Activated naive CD8-positive, alpha-beta T cell treated with anti-CD3 and anti-CD28 coated beads, Interleukin-2, amount 10 ng/mL, durations not matched to agents 7 days and 5 days (primary cell): ENCODE measurements at places on chromosomes 4 and X.

DNA sequence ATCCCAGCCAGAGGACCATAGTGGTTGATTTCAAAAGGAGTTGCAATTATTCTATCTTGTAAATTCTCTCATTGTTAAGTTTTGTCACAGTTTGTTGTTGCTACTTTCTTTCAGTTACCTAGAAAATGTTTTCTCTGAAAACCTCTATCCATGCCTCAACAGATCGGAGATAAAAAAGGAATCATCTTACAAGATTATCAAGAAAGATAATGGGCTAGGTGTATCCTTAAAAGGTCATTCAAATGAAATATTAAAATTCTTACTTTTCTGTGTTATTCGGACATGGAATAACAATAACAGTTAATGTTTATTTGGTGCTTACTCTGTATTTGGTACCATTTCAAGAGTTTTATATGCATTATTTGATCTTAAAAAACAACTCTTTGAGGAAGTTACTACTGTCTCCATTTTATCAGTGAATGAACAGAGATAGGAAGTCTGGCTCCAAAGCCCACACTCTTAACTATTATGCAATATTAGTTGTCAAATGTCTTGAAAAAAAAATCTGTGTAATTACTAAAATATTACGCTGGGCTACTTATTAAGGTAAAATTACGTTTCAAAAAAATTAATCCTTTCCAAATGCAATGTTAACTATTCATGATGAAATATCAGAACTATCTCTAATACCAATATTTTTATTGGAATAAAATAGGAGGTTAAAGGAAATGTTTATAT, 97.5 kb downstream of the SNCA start:
- no peak for DNase-seq

- no peak for DNase-seq
Observed at GRCh38 chr4:7217474-7218321, 25.4 kb downstream of the SORCS2 start.

DNA sequence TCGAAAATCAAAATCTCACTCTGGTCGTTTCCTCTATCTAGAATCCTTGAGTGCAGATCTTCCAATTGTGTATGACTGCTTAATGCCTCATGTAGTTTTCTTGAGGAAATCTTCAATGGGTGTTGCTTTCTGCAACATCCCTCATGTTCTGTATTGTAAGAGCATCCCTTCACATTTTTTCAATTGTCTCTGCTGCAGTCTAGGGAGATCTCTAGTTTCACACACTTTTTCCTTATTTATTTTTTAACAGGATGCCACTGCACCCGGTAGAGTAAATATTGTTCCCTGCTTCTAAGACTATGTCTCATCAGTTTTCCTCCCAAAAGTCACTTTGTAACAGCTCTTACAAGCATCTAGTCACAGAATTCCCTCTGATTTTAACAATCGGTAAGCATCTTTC, 50.3 kb downstream of the UGT2B4 start:
- DNase-seq = no peak

GRCh38 chr4:70326052-70326451, 8.7 kb upstream of the CABS1 start:
- DNase-seq = no peak

GRCh38 chr4:163913571-163913970, 419.1 kb downstream of the TMA16 start:
- no peak for DNase-seq

- DNase-seq = no peak
Observed at GRCh38 chr4:47519239-47519883, 34.3 kb downstream of the ATP10D start.

DNA sequence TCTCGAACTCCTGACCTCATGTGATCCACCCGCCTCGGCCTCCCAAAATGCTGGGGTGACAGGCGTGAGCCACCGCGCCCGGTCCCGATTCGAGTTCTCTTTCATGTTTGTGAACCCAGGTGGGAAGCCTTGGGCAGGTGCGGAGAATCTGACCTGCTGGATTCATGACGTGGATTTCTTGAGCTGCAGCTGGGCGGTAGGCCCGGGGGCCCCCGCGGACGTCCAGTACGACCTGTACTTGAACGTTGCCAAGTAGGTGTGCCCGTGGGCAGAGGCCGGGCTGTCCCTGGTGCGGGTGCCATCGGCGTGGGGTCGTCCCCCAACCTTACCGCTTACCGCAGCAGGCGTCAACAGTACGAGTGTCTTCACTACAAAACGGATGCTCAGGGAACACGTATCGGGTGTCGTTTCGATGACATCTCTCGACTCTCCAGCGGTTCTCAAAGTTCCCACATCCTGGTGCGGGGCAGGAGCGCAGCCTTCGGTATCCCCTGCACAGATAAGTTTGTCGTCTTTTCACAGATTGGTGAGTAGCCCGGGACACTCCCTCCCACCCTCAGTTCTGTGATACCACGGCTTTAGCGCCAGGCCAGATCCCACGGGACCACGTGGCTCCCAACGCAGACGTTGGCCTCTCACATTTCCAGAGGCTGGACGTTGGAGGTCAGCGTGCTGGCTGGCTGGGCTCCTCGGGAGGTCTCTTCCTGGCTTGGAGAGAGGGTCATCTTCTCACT, 15.6 kb downstream of the IL3RA start:
- DNase-seq = no peak

- no peak for DNase-seq
Observed at GRCh38 chr4:8732681-8733243, 138.9 kb downstream of the HMX1 start.

DNA sequence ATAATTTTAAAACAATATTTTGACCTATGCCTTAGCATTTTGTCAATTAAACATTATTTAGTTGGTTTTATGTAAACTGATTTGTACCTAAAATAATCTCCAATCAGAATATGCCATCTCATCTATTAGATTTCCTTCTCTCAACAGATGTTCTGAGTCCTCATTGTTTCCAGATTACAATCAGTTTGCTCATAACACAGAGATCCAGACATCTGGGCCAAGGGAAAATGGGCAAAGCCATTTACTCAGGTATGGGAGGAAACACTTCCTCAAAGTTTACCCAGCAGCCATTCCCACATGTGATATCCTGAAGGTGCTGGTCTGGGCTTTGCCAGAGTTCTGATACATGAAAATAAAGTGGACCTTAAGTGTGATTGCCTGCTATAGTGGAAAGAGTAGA, 217.9 kb upstream of the GPC4 start:
- no peak for DNase-seq

DNA sequence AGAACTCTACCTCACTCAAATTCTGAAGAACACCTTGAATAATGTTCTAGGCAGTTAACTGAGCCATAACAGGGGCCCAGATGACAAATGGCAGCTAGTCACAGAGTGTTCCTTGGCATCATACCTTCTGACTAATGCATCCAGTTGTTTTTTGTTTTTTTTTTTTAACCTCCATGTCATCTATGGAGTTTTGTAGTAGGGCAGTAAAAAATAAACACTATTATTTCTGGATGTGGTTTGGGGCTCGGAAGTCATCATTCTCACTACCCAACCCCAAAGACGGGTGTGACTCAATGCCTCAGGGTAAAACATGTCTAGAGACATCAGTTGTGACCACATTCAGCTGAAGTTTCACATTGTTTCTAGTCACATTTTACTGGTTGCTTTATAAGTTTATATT, 31.2 kb upstream of the MCF2 start:
- DNase-seq = no peak

GRCh38 chr4:120004054-120004453, 62.6 kb downstream of the MAD2L1 start:
- DNase-seq = no peak

DNA sequence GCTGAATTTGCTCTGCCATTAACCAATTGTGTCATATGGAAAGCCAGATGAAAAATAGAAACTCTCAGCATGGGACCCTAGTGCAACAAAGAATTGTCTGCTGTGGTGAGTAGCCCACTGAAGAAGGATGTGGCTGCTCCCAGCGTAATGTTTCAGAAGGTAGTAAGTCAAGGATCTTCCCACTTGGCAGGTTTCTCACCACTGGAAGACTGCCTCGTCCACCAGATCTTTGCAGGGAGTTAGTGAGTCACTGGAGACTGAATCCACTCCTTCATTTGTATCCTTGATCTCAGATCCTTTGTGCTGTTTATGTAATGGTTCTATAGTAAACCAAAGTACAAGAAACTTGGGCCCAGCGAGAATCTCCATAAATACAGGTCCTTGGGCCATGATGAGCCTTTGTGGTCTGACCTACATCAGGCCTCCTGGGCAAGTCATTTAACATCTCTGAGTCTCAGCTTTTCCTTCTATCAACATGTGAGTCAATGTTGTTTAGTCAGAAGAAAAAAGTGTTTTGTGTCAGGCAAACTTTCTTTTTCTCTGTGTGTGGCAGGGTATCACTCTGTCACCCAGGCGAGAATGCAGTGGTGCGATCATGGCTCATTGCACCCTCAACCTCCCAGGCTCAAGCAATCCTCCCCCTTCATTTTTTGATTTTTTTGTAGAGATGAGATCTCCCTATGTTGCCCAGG, 78.0 kb upstream of the CCDC160 start:
- DNase-seq = no peak

GRCh38 chr4:20195071-20195885, 56.4 kb upstream of the SLIT2 start:
- DNase-seq = no peak

DNA sequence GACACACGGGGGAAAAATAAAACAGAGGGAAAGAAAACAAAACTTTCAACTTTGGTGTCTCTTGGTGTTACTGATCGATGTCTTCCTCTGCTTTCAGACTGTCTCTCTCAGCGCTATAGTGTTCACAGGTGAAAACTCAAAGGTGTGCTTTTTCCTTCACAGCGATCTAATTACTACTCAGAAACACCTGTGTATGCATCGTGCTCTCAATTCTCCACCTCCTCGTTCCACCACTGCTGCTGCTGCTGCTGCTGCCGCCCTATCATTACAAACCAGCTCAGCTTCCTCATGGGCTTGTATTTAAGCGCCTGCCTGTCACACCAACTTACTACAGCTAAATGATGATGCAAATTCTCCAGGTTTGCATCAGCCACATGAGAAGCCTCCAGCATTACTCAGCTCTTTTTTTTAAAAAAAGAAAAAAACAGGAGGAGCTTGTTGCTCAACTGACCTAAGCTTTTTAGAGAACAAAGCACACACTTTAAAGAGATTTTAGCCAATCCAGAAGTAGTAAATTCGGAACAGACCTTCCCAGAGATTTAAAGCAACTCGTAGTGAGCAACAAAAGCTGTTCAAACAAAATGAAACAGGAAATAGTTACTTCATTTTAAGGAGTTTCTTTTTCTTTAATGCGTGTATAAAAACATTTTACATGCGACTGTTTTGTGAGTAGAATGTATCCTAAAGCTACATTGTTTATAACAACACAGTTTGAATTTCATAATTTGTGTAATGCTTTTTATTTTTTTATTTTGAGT, at the start of gene SLC7A11:
SLC7A11 (minus strand) TSS at position 274 of the 758 bp plus-strand sequence. CDS start 280 bp downstream, outside the sequence.
- DNase-seq = peak; percentile 48

GRCh38 chr4:132299841-132300240, 849.3 kb upstream of the PCDH10 start:
- no peak for DNase-seq

- no peak for DNase-seq
Observed at GRCh38 chr4:102560115-102560514, 59.0 kb downstream of the NFKB1 start.

DNA sequence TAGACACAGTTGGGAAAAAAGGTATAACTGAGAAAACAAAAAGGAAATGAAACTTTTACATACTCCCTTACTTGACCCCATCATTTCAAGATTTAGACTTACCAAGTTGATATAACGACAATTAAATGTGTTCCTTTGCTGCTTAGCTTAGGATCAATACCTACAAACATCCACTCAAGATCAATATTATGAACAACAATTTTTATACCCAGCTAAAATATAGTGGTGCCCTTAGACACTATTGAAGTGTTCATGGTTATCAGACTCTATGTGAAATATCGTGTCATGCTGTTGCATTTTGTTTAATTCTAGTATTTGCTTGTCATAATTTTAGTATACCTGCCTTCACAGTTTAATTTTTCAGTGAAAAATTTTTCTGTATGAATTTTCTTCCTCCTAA, 4.2 kb downstream of the ARSH start:
- no peak for DNase-seq

- no peak for DNase-seq
Observed at GRCh38 chr4:81120055-81120454, 89.5 kb downstream of the BMP3 start.

- no peak for DNase-seq
Observed at GRCh38 chr4:140637836-140638235, 69.1 kb upstream of the UCP1 start.
